ENCODE measurements at places on chromosomes 3 and 15.

DNA sequence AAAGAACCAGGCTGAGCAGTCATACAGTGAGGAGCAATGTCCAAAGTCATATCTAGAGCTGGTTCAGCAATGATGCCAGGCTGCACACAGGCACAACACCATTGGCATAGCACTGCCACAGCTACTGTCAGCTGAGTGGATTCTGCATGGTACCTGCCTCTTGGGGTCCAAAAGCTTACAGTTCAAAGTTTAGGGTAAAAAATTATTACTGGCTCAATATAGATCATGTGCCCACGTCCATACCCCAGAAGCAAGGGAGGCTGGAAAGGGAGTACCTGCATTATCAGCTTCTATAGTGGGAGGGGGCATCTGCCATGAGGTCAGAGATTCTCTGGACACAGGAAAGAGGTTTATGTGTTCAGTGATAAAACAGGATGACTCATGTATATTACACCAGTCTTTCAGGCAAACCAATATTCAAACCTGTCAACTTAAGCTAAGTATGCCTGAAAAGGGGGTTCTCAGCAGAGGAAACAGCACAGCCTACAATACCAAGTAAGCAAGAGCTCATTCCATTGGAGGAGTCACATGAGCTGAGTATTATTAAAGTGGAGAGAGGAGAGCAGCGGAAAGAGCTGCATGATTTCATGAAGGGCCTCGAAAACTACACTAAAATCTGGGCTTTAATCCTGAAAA is 99.0 kb downstream of the ANO10 start:
- no peak for DNase-seq

DNA sequence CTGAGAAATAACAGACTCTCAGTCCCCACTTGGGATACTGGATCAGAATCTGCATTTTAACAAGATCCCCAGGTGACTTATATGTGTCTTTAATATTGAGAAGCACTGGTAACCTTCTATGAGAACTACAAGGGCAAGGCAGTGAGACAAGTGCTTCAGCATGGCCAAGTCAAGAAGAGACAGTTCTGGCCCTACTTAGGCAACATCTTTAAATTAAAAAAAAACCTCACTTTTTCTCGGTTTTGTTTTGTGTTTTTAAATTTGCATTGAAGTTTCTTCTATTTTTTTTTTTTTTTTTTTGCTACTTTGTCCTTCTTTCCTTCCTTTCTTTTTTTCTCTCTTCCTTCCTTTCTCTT is 42.5 kb upstream of the SPTSSB start:
- DNase-seq, result no peak

DNA sequence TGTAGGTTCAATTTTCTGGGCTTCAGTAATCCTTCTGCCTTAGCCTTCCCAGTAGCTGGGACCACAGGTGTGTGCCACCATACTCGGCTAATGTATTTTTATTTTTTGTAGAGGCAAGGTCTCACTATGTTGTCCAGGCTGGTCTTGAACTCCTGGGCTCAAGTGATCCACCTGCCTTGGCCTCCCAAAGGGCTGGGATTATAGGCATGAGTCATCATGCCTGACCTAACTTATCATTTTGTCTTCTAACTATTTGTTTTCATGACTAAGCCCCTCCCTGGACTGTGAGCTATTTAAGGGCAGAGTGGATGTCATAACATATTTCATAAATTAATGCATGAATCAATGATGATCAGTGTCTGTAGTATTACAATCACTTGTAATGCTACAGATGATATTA is 56.1 kb upstream of the PIAS1 start:
- no peak for DNase-seq

DNA sequence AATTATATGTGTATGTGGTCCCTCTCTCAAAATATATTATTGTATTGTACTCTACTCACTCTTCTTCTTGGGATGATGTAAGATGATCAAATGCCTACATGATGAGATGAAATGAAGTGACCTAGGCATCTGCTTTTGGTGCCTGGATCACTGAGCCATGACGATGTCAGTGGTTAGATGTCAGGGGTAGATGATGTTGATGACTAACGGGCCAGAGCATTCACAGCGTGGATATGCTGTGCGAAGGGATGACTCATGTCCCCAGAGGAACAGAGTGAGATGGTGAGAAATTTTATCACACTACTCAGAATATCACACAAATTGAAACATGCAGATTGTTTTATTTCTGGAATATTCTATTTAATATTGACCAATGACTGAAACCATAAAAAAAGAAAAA is 233.9 kb upstream of the CADM2 start:
- no peak for DNase-seq

DNA sequence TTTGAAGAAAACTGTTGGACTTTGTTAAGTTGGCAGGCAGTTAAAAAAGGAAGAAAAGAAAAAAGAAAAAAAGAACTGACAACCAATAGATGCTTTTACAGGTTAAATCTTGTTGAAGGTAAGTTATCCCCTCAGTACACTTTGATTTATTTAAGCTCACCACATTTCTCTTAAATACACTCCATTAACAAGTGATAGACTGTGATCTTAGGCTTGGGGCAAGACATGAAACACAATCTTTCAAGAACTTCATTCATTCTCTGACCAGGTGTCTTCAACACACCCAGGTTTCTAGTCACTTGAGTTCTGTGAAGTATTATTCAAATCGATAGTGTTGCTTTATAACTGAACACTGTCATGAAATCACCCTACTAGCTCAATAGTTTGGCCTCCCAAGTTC is 751.9 kb downstream of the ROBO1 start:
- DNase-seq, result no peak

GRCh38 chr15:62454567-62455172 is 289.6 kb upstream of the C2CD4B start:
- no peak for DNase-seq

- no peak for DNase-seq
Measured at GRCh38 chr3:157111518-157111917, 48.4 kb downstream of the CCNL1 start.

DNA sequence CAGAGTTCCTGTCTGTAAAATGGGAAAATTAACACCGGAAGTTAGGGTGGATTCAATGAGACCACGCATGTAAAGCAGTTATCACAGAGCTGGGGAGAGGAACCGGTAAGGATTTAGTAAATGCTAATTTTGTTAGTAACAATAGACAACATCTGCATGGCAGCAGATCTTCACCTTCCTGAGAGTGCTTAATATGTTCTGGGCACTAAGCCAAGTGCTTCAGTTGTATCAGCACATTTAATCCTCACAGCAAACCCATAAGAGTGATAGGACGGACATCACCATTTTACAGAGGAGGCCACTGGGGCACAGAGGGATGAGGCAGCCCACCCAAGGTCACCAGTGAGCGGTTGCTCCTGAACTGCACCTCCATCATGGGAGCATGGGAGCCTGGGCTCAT is 189.4 kb downstream of the WNT5A start:
- no peak for DNase-seq

- no peak for DNase-seq
Measured at GRCh38 chr3:74808506-74809275, 194.2 kb upstream of the CNTN3 start.

DNA sequence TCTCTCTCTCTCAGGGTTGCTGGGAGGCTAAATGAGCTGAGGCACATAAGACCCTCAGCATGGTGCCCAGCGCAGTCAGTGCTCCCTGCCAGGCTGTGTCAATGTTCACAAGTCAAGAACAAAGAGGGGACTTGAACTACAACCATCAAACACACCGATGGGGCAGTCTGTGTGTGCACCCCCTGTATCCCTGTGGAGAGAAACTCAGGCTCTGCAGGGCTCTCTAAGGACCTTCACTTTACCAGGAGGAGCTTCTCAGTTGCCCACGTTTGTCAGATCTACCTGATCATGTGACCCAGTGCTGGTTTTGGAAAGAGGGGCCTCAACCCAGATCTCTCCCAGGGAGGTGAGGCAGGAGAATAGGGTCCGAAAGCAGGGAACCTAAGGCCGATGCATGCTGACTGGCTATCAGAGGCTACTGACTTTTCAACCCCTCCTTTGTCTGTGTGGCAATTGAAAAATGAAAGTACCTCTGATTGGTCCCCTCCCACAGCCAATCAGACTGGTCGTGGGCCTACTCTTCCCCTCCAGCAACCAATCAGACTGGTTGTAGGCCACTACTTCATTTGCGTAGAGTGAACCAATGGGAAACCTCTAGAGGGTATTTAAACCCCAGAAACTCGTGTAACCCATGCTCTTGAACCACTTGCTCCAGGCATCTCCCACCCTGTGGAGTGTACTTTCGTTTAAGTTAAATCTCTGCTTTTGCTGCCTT is 34.0 kb downstream of the RHCG start:
- DNase-seq, result no peak

GRCh38 chr3:15637131-15637951 is 35.8 kb downstream of the BTD start:
- no peak for DNase-seq

Measured in ELF-1 (cell line).